A549 (cell line): ENCODE measurements at places on chromosomes 5 and 9.

GRCh38 chr5:9218358-9218757 is 327.5 kb downstream of the SEMA5A start:
- DNase-seq, result no peak

DNA sequence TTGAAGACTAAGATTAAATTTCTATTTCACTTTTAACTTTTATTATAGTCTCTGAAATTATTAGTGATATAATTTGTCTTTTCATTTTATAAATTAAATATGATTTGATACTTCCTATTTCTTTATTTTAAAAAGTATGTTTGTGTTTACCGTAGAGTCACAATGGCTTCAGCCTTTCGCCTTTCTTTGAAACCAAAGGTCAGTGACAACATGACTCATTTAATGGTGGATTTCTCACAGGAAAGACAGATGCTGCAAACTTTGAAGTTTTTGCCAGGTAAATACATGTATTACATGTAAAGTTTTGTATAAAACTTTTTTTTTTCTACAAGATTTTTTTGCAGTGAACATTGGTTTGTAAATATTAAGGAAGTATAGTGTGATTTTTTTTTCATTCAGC is 36.4 kb downstream of the FSD1L start:
- DNase-seq, result no peak

GRCh38 chr5:151550146-151550545 is 41.0 kb downstream of the FAT2 start:
- no peak for DNase-seq

- DNase-seq, result no peak
These were observed 76.3 kb downstream of the MACROH2A1 start for GRCh38 chr5:135322744-135323143.

GRCh38 chr5:56648460-56649034 is 166.8 kb upstream of the MAP3K1 start:
- DNase-seq, result no peak

GRCh38 chr9:32251539-32251938 is 132.9 kb upstream of the ACO1 start:
- peak; percentile 22 for DNase-seq

DNA sequence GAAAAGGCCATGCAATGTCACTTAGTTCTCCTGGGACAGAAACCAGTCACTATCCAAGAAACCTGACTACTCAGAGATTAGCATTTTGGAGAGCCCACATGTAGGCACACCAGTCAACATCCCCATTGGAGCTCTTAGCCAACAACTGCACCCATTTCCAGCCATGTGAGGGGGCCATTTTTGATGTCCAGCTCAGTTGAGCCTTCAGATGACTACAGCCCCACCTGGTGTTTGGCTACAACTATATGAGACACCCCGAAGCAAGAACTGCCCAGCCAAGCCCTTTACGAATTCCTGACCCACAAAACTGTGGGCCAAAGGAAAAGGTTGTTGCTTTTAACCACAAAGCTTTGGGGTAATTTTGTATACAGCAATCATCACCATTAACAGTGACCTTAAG is 300.1 kb downstream of the ASTN2 start:
- DNase-seq, result no peak

- no peak for DNase-seq
These were observed 4.0 kb downstream of the TENT4A start for GRCh38 chr5:6717247-6717646.

DNA sequence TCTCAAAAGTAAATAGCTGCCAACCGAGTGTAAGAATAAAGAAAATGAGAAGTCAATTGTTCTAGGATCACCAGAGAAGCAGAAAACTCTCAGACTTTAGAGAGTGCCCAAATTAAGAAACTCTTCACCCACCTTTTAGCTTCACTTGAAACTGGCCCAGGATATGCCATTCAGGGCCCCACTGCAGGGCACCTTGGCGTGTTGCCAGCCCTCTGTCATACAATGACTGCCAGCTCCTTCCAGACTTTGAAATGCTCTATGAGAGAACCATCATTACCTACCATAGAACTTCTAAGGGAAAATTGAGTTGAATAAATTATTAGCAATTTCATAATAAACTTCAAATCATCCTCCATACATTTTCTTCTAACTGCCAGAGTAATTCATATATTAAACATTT is 240.5 kb downstream of the CETN3 start:
- DNase-seq, result no peak

DNA sequence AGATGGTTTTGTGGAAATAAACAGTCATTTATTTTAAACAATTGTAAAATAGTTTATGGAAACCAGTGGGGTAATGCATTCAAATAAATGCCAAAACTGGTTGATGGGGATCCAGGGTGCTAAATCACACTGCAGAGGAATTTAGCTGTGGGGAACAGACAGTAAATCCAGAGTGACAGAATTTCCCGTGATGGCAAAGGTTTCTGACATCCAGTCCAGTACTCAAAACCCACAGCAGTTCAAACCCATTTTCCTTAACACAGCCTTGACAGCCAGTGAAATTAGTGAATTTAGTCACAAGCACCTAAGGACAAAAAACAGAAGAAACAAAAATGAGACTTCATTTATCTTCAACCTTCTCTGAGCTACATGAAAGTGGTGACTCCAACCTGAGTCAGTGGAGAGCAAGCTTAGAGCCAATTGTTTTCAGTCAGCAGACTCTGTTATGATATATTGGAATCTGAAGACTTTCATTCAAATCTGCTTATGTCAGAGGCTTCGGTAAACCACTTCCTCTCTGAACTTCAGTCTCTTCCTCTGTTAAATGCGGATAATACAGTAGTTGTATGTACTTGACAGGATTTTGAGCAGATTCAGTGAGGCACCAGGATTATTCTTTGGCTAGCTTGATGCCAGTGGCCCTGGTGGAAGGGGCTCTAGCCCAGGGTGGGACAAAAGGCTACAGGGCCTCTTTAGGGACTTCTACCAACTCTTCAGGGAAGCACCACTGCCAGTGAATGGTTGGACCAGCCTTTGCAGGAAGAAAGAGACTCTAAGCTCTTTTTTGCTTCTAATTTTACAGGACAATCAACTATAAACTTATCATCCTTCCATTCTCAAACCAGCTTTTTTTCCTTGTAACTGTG is 185.3 kb downstream of the MAPKAP1 start:
- peak; percentile 34 for DNase-seq

DNA sequence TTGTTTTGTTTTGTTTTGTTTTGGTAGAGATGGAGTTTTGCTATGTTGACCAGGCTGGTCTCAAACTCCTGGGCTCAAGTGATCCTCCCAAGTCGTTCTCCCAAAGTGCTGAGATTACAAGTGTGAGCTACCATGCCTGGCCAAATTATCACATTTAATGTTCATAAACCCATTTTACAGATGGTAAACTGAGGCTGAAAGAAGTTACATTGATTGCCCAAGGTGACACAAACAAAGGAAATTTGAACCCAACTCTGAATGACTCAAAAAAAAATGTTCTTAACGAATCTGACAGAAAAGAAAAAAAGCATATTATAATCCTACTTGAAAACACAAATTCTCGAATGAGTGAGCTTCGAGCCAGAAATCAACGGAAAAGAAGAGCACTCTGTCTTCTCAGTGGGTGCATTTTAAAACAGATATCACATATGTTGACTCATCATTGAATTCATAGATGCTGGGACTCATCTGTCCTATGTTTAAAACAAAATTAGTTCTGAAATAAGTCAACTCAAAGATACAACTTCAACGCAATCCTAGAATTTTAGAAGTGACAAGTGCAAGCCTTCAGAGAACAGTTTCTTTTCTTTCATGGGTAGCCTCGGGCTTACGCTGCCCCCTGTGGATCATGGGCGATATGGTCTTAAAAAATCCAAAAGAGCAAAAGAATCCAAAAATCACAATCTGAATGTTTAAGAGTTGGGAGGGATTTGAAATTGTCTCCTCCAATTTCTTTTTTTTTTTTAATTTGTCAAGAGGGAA is 28.4 kb downstream of the TIMD4 start:
- DNase-seq, result peak; percentile 33

DNA sequence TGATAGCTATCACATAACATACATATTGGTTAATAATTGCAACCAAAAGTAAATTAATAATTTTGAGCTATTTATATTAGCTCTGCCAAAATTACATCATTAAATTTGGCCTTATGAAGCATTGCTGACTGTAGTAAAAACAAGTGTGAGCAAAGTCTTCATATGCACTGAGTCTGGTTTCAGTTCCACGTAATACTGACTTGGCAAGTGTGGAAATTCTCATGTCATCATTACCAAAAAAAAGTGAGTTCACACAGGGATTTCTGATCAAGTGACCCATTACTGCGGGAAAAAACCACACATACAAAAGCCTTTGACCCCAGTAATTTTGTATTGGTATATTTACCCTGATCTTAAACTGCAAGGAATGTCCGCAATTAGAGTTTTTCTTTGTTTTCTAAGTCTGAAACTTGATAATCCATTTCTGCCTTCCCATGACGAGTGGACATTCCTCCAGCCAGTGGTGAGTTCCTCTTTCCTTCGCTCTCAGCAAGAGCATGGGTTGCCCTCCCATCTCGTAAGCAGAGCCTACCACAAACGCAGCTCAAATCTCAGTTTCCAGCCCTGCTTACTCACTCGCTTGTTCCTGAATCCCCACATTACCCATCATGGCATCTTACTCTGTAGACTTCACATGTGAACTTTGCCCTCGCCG is 220.2 kb upstream of the DMRT1 start:
- no peak for DNase-seq

GRCh38 chr5:126046846-126047571 is 376.2 kb upstream of the GRAMD2B start:
- DNase-seq, result no peak

DNA sequence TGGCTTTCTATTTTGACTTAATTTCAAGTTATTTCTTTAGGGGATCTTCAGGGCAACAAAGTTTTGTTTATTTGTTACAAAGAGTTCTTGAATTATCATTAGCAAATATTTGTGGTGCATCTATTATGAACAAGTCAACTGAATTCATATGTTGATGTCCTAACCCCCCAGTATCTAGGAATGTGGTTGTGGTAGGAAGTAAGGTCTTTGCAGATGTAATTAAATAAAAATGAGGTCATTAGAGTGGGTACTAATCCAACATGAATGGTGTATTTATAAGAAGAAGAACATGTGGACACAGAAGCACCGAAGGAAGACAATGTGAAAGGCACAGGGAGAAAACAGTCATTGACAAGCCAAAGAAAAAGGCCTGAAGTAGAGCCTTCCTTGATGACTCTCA is 474.0 kb upstream of the DAB2 start:
- no peak for DNase-seq

DNA sequence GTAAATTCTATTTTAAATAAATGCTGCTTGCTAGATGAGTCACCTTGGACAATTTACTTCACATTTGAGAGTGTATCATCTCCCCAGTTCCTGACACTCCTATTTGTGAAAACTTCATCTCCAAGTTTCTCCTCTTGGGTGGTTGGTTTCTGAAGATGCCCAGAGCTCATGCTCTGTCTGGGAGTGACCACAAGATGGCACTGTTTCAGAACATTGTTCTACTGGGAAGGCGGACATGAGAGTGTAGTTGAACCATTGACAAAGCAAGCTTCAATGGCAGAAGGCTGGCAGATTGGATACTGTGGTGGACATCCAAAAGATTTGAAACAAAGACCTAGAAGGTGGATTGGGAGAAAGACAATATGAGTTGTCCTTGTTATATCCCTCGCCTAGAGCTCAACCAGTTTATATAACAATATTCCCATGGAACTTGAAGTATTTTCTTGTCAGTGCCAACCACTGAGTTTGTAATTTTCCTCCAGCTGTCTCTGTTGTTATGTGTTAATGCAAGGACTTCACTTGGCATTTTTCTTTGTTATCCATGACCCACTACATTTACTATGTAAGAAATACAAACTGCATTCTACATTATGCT is 234.3 kb upstream of the ANKH start:
- peak; percentile 64 for DNase-seq

DNA sequence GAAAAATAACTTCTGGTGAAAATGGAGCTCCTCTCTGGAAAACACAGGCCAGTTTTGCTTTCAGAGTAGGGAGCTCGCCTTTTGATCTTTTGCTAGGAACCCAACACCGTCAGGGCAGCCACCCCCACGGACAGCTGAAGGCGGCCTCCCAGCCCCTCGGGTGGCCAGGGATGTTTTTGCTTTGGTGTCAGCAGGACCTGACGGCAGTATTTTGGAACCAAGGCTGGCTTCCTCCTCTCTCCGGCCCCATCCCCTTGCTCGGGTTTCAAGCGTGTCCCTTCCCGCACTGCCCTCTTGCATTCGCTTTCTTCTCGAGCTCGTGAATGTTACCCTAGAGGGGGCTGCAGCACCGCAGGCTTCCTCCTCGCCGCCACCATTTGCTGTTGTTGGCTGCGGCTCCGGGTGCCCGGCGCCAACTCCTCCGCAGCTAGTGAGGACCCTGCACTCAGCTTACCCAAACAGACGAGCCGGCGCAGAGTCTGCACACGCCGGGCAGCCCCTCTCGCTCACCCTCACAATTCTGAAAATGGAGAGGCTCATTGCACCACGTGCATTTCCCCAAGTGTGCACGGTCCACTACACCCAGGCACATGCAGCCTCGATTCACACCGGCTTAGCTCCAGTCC is 35.5 kb upstream of the ADAMTSL1 start:
- DNase-seq, result no peak

DNA sequence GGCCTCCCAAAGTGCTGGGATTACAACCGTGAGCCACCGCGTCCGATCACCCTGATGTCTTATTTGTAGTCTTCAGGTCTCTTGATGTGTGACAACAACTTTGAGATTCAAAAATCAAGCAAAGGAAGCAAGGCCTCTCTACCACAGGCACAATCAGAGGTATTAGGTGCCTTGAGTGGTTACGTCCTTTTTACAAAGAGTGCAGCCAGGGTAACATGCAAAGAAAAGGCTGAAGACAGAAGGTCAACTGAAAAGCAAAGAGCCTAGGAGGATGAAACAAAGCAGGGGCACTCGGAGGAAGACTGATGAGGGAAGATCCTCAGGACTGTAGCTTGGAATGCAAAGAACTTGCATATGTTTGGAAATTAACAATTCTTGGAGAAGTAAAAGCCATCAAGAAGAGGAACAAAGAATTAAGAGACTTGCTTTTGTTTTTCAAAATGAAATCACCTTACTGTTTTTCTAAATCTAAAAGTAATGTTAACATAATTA is 362.1 kb downstream of the EBF1 start:
- no peak for DNase-seq

DNA sequence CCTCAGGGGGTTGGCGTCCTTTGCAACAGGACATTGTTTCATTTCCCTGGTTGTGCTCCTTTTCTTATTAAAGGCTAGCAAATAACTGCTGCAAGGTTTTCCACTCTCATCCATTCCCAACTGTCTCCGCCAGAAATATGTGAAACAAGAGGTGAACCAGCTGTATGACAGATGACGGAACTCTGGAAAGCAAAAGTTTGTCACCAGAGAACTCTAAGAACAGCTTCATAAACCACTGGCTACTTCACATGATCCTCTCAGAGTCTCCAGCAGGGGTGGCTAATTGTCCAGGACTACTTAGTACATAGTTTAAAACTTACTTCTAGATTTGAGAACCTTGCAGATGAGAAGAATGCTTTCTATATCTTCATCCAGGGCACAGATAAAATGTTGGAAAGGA is 195.9 kb upstream of the RAD23B start:
- no peak for DNase-seq

- DNase-seq, result no peak
These were observed 303.0 kb upstream of the CDH9 start for GRCh38 chr5:27341342-27341741.

- peak; percentile 34 for DNase-seq
These were observed 32.0 kb upstream of the TMED7 start for GRCh38 chr5:115657881-115658233.
